ENCODE measurements at places on chromosomes 16 and 17.

GRCh38 chr16:81544700-81545271 lies 100.2 kb downstream of the CMIP start:
- no peak for DNase-seq

DNA sequence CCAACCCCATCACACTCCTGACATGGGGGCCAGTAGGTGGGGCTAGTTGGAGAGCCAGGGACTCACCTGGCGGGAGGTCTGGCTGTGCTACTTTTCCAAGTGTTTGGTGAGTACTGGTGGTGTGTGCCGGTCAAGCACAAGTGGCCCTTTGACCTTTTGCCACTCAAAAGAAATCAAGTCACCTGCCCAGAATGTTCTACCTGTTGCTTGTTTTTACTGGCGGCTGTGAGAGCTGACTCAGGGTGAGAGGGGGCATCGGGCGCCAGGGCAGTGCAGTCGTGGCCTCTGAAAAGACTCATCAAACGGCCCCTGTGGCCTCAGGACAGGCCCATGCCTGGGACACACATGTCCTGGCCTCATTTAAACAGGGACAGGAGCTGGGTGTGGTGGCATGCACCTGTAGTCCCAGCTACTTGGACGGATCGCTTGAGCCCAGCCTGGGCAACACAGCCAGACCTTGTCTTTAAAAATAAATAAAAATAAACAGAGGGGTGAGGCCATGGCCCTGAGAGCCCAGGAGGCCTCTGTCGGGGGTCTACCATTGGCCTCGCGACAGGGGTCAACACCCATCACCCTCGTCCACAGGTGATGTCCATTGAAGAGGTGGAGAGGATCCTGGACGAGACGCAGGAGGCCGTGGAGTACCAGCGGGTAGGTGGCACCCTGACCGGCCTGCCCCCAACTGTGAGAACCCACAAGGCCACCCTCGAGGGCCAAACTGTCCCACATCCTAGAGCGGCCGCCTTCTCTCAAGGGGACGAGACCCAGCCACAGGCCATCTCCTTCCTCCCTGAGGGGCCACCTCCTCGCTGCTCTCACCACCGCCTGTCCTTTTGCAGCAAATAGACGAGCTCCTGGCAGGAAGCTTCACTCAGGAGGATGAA lies 5.0 kb downstream of the CHMP6 start:
- no peak for DNase-seq

- no peak for DNase-seq
These were observed 87.3 kb downstream of the RPA1 start for GRCh38 chr17:1916963-1917715.

DNA sequence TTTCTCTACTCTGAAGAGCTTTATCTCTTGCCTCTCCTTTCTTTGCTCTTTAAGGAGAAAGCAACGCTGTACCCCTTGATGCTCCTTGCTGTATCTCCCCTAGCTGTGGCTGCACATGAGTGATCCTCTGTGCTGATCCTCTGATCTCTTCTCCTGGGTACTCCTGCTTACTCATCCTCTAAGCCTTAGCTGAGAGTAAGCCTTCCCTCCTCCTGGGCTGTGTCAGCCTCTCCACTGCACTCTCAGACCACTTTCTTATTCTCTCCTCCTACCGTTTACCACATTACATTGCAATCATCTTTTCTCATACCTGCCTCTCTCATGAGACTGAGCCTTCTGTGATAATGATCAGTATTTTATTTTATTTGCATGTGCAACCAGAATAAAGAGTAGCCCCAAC lies 25.1 kb downstream of the SOX9 start:
- no peak for DNase-seq

- no peak for DNase-seq
These were observed 9.3 kb downstream of the CTRB2 start for GRCh38 chr16:75197522-75198134.

Measured in activated T-cell treated with anti-CD3 and anti-CD28 coated beads, Interleukin-2, amount 50 U/mL, for 24 hours (primary cell).